ENCODE measurements at places on chromosomes 6 and 20.
A peak's percentile ranks its signal among the peaks of the same experiment; 100 is the strongest.

DNA sequence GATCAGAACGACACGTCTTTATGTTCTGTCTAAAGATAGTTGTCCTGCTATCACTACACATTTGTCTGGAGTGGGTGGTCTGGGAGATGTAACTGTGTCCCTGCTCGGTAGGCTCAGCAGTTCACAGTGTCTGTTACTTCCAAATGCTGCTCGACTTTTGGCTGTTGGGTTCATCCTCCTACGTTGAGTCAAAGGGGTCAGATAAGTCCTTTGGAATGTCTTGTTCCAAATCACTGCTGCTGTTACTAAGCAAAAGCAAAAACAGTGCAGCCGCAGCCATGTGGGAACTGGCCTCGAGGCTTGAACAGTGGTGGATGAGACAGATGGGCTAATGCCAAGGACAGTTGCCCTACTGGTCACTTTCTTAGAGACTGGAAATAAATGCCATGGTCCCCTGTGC, 272.2 kb upstream of the MAP3K7 start:
- no peak for DNase-seq

GRCh38 chr6:116456927-116457326, 4.2 kb upstream of the CALHM6 start:
- no peak for DNase-seq

DNA sequence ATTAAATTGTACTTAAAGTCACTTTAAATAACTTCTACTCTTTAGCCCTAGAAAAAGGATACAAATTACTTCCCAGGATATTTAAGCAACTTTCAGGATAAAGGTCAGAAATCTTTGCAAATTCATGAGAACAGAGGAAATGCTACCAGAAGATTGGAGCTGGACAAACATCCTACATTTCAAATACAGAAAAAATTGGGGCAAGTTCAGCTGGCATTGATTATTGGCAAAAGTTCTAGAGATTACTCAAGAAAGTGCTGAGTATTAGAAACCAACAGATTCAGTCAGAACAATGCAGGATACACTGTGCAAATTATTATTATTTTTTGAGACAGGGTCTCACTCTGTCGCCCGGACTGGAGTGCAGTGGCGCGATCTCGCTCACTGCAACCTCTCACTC, 6.0 kb downstream of the SLC22A23 start:
- DNase-seq = no peak

DNA sequence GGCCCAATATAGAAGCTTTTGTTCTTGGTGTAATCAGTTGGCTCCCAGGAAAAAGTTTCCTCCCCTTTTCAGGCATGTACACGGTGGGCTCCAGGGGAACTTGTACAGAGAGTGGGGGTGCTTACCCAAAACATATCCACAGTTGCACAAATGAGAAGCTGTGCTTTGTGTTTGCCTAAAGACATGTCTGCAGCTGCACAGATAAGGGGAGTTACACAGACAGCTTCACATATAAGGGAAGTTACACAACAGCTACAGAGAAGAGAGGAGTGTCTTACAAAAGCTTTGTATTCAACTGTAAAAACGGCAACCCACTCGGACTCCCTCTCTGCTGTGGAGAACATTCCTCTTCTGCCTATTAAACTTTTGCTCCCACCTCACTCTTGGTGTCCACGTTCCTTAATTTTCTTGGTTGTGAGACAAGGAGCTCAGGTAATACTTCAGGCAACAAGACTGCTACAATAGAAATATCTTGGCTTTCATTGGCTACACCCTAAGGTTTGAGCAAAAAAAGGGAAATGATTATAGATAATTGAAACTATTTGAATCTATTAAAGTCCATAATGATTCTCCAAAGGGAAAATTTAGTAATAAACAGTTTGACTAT, 7.4 kb upstream of the PNRC1 start:
- no peak for DNase-seq

DNA sequence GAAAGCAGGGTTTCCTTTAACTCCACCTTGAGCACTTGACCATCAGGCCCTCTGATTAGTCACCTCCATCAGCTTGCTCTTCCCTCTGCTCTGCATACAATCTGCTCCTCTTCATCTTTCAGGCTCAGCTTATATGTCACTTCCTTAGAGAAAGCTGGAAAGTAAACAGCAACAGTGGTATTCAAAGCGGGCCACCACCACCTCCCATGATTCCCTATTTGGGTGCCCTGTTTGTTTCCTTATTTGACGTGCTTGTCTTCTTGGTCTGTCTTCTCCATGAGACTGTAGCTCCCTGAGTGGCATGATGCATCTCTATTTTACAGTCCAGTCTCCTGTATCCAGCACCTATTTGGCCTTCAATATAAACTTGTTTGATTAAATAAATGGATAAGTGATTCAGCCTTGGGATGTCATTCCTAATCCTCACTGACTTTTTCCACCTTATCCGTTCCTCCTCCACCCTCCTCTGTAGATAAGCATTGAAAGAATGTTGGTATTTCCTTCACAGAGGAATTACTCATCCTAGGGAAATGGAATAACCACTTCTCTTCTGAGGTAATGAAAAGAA, 102.8 kb upstream of the SGK1 start:
- DNase-seq = peak; percentile 48

DNA sequence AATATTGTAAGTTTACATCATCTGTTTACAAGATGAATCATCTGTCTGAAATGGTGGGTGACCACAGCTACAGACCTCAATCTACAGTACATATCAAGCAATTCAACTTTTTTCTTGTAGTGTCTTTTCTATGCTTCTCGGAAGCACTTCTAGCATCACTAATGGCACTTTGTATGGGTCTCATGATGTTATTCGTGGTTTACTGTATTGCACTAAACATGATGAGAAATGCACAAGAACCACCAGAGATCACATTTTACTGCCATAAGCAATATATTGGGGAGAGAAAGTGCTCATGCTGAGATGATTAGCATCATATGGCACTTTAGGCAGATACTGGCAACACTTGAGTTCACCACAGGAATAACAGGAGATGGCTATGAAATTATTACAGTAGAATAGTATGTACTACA, 15.4 kb upstream of the BTBD3 start:
- no peak for DNase-seq

DNA sequence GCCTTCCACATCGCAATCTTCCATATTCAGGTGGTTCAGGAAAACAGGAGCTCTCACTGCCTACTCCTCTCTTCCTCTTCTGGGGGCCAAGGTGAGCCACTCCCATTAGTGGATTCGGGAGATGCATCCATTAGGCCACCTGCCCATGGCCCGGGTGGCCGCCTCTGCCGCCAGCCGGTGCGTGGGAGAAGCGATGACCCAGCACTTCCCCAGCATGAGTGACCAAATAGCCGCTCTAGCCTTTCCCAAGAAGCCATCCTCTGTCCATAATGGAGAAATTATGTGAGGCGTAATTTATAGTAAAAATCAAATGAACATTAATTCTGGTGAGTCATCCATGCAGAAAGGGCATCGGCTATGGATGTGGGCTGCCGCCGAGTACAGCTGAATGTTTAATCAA, 39.4 kb downstream of the GNAS-AS1 start:
- no peak for DNase-seq

- no peak for DNase-seq
Measured at GRCh38 chr20:14644306-14645097, 307.1 kb upstream of the FLRT3 start.

- no peak for DNase-seq
Measured at GRCh38 chr20:1939270-1939595, 44.0 kb downstream of the SIRPA start.

GRCh38 chr6:27518881-27519795, 46.2 kb upstream of the ZNF184 start:
- peak; percentile 81 for DNase-seq

DNA sequence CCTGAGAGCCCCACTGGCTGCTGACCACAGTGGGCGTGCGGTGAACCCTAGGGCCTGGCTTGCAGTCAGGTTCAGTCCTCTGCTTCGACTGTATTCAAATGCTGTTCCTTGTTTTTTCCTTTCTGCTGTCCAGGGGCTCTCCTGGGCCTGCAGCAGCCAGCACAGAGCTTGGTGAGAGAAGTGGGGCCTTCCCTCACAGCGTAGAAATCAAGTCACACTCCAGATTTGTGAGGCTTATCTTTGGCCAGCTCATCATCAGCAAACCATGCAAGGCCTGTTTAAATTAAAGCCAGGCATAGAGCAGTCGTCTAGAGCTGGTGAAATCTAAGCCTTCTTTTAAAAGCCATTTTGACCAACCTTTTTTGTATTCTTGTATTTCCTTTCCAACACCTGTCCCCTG, 8.4 kb downstream of the FAM120B start:
- no peak for DNase-seq

DNA sequence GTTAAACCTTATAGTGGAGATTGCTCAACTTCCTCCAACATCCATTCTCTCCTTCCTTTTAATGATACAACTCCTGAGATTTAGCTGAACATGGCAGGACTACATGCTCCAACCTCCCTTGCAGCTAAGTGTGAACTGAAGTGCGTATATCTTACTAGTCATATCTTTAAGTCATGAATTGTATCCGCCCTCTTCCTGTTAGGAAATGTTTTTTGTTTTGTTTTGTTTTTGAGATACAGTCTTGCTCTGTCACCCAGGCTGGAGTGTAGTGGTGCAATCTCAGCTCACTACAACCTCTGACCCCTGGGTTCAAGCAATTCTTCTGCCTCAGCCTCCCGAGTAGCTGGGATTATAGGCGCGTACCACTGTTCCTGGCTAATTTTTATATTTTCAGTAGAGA, 8.8 kb upstream of the OSTM1 start:
- DNase-seq = no peak

- no peak for DNase-seq
Measured at GRCh38 chr6:133820208-133820607, 68.7 kb upstream of the TCF21 start.

GRCh38 chr6:156634951-156635371, 142.2 kb upstream of the ARID1B start:
- DNase-seq = no peak

DNA sequence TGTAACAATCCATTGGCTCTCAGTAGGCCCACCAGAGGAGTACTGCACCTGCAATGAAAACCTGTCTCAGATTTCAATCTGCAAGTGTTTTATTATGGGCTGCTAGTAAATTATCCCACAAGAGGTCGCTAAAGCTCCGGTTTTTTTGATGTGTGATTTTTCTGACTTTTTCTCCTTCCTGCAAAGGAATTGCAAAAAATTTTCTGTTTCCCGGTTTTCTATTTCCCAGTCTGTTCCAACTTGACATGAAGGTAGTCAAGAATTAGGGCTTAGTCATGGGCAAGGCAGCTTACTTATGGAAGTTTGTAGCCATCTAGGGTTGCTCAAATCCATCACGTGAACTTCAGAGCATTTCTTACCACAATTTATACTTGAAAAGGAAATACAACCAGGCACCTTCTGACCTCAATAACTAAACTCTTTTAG, 38.5 kb upstream of the AHI1 start:
- peak; percentile 17 for DNase-seq

- DNase-seq = no peak
Measured at GRCh38 chr6:91708534-91708933, 1121.7 kb upstream of the MAP3K7 start.

GRCh38 chr6:27078734-27079357, 168.7 kb upstream of the PRSS16 start:
- DNase-seq = peak; percentile 14
